ENCODE measurements at places on chromosomes 6 and 20.

GRCh38 chr20:36547186-36548005, 6.1 kb downstream of the MYL9 start:
- DNase-seq, result no peak

DNA sequence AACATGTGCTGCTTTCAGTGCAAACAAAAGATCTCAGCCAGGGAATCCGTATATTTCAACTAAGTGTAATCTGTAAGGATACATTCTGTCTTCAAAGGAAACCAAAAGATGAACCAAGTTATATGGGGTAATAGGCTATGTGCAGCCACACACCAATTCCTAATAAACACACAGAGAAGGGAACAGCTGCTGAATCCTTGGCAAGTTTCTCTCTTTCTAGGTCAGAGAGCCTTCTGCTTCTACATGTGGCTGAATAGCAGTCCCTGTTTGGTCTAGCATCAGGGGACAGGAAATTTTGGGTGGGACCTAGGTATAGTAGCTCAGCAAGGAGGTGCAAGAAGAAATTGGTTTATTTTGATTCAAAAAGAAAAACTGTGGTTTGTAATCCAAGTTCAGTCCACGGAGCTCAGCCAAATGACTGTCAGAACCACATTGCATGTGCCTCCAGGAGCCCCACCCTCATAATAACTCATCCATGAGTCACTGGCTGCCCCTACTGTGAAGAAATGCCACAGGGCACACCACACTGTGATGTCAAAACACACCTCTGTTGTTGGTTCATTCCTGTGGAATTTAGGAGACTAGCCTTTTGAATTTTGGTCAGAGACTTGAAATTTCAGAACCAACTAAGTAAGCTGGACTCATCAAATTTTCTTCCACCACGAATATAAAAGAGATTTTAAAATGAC, 21.1 kb downstream of the SPTLC3 start:
- no peak for DNase-seq

DNA sequence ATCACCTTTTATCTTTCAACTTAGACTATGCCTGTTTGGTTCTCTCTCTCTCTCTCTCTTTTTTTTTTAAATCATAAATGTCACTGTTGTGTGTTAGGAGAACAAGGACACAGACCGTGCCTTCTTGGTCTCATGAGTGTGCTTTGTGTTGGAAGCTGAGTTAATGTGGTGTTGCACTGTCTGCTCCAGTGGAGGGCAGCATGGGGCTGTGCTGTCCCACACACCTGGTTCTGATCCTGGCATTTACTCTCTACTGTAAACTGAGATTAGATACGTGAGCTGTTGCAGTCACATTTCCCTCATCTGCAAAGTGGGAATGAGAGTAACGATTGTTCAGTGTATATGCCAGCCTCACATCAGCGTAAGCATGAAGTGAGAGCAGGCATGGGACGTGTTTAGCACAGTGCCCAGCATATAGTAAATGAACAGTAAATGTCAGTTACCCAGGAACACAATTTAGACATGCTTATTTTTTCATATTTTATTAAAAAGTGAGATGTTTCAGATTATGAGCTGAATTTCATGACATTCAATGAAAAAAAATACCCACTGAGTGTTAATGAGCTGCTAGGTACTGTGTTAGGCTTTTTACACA, 161.1 kb downstream of the FARS2 start:
- DNase-seq, result no peak

- no peak for DNase-seq
These were observed 82.2 kb upstream of the PMEPA1 start for GRCh38 chr20:57791966-57792365.

DNA sequence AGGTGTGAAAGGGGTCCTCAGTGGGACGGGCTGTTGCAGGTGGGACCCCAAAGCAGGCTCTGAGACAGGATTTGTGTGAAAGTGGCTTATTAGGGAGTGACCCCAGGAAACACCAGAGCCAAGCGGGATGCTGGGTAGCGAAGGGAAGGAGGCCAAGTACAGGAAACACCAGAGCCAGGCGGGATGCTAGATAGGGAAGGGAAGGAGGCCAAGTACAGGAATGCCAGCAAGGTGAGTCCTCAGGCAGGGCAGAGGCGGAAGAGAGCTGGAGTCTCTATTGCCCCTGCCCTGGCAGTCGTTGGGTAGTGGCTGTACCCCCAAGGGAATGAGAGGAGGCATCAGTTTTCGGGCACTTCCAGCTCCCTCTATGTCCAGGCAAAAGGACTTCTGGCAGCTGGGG, 30.5 kb upstream of the TGM2 start:
- no peak for DNase-seq

DNA sequence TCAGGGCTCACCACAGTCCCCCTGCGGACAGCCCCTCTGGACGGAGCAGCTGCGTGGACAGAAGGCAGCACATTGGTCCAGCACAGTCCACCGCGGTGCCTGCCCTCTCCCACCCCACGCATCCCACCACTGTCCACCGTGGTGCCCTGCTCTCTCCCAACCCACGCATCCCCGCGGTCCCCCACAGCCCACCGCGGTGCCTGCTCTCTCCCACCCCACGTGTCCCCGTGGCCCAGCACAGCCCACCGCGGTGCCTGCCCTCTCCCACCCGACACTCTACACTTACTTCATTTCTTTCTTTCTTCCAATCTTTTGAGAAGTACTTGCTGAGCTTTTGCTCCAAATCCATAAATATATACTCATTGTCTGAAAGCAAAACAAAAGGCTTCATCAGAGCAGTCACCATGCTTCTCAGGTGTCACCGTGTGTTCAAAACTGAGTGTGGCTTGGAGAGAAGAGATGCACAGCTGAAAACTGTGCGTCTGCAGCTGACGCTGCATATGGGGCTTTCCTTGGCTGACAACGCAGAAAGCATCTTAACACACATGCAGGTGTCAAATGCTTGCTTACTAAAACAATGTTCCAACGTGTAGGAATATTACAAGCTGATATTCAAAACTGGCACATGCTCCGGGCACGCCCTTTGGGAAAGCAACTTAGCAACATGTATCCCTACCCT, 11.8 kb downstream of the FRMD1 start:
- DNase-seq, result no peak

DNA sequence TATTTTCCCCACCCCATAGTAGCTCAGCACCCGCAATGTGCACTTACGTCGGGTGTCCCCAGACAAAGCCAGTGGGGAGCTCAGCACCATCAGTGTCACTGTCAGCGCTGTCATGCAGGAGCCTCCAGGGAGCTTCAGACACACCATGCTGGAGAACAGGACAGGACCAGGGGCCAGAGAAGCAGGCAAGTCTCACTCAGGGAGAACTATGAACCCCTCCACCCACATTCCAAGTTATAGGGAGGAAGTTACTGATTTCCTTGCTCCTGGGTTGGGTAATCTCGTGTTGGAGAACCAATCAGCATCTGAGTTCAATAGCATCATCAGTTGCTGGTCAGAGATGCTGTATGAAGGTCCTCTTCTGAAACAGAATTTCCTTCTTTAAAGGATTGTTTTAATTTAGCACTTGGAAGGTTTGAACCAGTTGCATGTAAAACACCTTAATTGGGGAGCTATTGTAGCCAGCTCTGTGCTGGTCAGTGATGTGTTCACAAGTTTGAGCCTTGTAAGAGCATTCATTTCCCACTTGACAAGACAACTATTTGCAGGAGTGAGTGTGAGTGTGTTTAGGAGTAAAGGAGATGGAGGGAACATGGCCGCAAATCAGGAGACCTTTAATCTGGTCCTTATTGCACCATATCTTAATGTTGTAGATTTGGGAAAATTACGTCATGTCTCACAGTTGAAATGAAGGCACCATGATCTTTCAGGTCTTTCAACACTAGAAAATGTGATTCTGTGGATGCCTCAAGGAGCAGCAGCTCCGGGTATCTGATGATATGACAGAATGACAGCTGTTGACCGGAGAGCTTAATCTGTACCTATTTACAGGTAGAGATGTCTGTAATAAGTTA, at the start of gene HLA-DRB1:
HLA-DRB1 (minus strand) TSS at position 253 of the 854 bp plus-strand sequence; CDS start at position 147, 106 bp downstream.
- no peak for DNase-seq

Data from stimulated activated CD8-positive, alpha-beta memory T cell treated with anti-CD3 and anti-CD28 coated beads, Interleukin-2, amount 100 ng/mL, for 1 hour (primary cell).